ENCODE measurements at places on chromosomes 11 and 22.

DNA sequence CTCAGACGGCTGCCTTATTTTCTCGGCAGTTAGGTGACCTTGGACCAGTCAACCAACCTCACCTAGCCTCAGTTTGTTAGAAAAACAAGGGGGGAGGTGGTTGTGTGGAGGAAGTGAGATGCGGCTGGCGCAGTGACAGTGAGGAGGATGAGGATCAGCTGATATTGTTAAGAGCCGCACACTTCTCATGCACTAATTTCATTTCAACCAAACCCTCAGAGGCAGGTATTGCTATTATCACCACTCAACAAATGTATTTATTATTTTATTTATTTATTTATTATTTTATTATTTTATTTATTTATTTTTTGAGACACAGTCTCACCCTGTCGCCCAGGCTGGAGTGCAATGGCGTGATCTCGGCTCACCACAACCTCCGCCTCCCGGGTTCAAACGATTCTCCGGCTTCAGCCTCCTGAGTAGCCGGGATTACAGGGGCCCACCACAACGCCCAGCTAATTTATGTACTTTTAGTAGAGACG, 2.1 kb downstream of the LGALS1 start:
- DNase-seq = no peak

DNA sequence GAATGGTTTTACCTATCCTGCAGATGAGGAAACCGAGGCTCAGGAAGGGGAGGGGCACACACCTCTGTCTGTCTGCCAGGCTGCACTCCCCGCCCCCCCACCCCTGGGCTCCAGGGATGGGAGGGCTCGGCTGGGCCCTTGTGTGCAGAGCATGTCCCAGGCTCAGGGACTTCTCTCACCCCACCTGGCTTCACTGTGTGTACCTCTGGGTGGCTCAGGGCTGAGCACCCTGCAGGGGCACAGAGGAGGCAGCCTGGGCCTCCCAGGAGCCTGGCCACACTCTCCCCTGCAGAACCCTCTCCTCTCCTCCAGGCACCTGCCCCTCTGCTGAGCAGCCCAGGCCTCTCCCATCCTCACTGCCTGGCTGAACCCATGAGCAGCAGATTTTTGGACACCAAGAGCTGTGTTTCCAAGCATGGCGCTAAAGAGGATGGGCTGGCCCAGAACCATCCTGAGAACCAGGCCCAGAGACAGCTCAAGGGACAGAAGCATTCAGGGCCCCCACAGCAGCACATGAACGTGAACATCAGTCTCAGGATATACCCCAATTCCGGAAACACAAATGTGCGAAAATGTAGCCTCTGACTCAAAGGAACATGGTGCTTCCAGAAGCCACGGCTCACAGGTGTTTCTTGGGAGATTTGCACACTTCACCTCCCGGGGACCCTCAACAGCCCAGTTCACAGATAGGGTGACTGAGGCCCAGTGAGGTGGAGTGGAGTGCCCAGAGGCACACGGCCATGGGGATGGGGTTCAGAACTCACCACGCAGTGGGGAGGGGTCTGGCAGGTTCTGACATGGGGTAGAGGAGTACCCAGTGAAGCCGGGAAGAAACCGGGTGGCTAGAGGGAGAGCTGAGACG, 10.5 kb downstream of the EMID1 start:
- DNase-seq = no peak

DNA sequence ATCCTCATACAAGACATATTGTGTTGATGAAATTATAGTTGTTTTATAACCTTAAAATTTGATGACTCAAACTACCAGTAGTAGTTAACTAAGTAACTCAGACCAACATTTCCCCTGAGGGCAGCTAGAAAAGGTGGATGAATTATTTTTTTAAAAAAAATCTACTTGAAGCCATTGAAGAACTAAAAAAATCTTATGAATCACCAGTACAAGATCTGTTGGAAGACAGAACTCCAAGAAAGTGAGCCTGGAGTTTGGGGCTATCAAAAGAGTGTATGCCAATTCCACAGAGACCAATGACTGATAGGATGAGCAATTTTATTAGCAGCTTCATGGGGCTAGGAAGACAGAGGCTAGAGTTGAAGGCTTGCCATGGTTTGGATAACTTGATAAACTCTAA, 72.4 kb downstream of the CYP2R1 start:
- DNase-seq = no peak

- DNase-seq = no peak
These were observed 8.6 kb downstream of the SERPINH1 start for GRCh38 chr11:75570559-75571139.

DNA sequence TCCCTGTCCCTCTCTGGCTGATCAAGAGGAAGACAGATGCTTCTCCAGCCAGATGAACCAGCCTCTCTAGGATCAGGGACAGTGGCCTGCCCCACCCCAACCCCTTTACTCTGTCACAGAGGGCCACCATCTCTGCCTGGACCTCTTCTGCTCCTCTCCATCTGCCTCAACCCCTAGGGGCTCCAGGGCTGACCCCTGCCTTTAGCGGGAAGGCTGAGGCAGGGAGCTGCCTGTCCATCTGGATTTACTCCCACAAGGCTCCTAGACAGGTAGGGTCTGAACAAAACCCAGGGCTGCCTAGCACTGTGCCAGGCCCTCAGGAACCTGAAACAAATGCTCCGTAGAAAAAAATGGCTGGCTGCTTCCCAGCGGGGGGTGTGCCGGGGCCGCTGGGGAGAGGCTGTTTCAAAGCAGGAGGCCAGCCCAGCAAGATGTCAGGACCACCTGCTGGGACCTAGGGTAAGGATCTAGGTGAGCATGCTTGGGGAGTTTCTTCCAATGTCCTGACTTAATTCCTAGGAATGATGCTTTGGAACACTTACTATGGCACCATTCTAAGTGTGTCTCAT, 3.2 kb downstream of the CHST1 start:
- no peak for DNase-seq

DNA sequence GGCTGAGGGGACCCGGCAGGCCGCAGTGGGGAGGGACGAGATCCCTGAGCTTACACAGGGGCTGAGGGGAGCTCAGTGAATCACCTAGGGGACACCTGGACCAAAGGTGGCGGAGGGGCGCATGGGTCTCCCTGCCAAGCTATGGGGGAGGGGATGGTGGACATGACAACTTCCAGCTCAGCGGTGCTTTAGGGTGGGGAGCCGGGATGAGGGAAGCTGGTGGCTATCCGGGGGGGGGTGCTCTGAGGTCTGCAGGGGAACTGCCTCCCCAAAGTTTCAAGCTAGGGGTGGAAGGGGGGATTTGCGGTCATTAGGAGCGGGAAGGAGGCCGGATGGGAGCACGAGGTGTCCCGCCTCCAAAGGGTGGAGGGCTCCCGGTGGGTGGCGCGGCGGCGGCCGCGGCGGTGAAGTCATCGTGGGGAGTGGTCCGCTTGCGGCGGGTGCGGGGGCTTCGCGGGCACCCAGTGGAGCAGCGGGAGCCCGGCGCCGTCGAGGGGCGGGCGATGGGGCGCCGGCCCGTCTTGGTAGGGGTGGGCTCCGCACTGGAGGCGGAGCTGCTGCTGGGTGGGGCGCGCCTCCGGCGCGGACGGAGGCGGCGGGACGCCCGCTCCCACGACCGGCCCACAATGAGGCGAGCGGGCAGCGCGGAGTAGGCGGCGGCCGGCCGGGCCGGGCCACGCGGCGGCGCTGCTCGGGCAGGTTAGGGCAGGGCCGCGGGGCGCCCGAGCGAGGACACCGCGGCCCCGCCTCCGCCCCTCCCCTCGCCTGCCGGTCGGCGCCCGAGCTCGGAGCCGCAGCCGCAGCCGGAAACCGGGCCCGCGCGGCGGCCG, at the start of gene MICALL1:
TSS of gene MICALL1 (plus strand) at position 764 of the 830 bp plus-strand sequence. CDS start 126 bp downstream, outside the sequence.
- DNase-seq = peak; percentile 87

- no peak for DNase-seq
These were observed 3.9 kb downstream of the TUBA8 start for GRCh38 chr22:18114495-18114894.

- DNase-seq = no peak
These were observed 643 bp downstream of the TIGD3 start for GRCh38 chr11:65355013-65355775.

DNA sequence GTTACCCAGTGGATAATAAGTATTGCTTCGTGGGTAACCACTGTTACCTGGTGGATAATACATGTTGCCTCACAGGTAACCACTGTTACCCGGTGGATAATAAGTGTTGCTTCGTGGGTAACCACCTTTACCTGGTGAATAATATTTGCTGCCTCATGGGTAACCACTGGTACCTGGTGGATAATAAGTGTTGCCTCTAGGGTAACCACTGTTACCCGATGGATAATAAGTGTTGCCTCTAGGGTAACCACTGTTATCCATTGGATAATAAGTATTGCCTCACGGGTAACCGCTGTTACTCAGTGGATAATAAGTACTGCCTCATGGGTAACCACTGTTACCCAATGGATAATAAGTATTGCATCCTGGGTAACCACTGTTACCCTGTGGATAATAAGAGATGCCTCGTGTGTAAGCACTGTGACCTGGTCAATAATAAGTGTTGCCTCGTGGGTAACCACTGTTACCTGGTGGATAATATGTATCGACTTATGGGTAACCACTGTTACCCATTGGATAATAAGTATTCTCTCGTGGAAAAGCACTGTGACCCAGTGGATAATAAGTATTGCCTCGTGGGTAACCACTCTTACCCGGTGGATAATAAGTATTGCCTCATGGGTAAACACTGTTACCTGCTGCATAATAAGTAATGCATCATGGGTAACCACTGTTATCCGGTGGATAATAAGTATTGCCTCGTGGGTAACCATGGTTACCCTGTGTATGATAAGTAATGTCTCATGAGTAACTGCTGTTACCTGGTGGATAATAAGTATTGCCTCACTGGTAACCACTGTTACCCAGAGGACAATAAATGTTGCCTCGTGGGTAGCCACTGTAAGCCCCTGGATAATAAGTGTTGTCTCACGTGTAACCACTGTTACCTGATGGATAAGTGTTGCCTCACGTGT, 20.1 kb upstream of the NXPE4 start:
- DNase-seq = no peak

DNA sequence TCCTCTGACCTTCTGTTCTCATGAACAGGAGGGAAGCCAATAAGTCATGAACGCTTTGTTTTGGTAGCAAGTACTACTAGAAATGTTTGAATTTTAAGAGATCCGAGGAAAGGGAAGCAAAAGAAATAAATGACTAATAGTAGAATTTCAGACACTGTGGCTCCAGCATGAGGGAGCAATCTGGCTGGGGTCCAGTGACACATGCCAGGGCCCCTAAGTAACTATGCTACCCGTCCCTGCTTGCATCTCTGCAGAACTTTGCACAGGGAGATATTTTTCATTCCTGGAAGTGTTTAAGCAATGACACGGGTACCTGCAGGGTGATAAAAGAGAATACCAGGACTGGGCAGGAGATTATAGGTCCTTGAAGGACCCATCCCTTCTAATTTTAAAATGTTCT, 7.3 kb upstream of the ADAMTS8 start:
- DNase-seq = peak; percentile 69

GRCh38 chr11:119995730-119996491, 142.0 kb downstream of the TRIM29 start:
- no peak for DNase-seq

DNA sequence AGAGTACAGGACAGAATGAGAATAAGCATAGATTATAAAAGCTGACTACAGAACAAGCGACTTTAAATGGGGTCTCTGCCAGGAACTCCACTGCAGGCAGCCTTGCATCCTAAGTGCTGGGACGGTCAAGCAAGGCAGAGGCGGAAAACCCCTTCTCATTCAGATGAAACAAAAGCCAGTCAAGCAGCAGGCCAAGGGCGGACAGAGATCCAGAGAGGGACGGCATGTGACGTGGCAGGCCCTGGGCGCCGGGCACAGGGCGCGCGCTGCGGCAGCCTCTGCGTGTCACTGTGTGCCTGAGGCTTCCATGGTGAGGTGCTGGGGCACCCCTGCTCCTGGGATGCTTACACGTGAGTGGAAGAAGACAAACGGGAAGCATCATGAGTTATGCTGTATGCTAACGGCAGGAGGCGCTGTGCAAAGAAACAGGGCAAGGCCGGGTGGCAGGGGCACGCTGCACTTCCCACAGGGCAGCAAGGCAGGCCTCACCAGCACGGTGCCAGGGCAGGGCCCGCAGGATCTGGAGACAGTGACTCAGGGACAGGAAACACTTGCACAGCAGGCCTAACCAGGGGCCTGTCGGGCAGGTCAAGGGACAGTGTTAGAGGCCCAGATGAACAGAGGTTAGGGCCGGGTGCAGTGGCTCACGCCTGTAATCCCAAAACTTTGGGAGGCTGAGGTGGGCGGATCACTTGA, 6.2 kb downstream of the TOLLIP start:
- DNase-seq = peak; percentile 87

- DNase-seq = no peak
These were observed 199.2 kb downstream of the RAB38 start for GRCh38 chr11:87976009-87976408.

DNA sequence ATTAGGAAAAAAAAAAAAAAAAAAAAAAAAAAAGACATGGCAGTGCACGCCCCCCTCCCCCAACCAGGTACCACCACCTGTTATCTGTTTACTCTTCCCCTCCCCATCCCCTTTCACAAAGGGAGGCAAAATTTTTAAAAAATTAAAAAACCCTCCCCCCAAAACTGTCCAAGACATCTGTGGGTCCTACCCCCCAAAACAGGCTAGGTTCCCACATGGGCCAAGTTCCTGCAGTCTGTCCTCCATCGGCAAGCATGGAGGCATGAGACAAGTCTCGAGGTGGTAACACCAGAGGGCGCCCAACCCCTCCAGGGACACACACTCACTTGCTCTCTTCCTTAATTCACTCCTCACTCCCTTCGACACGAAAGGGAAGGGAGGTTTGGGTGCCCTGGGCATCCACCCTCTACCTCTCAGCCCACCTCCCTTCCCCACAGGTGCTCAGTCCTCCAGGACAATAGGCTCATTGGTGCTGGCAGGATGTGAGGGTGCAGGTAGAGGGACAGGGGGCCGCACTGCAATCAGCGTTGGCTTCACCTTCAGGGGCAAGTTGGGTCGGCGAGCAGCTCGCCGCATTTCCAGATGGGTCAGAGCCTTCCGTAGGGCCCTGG, 2.2 kb upstream of the TUT1 start:
- DNase-seq = peak; percentile 72

GRCh38 chr11:72375241-72375960, 58.9 kb downstream of the CLPB start:
- no peak for DNase-seq

GRCh38 chr11:72014761-72015320, 16.1 kb downstream of the IL18BP start:
- DNase-seq = no peak

GRCh38 chr11:120306519-120307242, 18.4 kb upstream of the TLCD5 start:
- peak; percentile 91 for DNase-seq

DNA sequence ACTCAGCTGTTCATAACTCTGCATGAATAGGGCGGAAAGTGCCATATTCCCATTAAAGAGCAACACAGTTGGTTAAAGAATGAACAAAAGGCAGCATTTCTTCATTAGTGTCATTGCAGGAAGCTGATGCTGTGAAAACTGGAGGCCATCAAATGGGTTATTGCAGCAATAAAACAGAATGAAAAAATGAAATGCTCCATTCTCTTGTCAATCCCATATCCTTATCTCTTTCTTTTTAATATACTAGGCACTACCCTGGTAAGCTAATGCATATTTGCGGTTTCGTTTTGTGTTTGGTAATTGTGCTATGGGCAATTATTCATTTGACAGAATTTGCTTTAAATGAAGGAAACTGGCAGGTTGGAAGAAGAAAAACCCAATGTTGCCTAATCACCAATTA, 25.3 kb downstream of the C11orf71 start:
- no peak for DNase-seq

GRCh38 chr11:35619855-35620640, 1.8 kb downstream of the FJX1 start:
- DNase-seq = peak; percentile 74
